ENCODE measurements at places on chromosomes 1 and 21.

GRCh38 chr1:248900637-248901036 lies 5.4 kb upstream of the PGBD2 start:
- DNase-seq: no peak

DNA sequence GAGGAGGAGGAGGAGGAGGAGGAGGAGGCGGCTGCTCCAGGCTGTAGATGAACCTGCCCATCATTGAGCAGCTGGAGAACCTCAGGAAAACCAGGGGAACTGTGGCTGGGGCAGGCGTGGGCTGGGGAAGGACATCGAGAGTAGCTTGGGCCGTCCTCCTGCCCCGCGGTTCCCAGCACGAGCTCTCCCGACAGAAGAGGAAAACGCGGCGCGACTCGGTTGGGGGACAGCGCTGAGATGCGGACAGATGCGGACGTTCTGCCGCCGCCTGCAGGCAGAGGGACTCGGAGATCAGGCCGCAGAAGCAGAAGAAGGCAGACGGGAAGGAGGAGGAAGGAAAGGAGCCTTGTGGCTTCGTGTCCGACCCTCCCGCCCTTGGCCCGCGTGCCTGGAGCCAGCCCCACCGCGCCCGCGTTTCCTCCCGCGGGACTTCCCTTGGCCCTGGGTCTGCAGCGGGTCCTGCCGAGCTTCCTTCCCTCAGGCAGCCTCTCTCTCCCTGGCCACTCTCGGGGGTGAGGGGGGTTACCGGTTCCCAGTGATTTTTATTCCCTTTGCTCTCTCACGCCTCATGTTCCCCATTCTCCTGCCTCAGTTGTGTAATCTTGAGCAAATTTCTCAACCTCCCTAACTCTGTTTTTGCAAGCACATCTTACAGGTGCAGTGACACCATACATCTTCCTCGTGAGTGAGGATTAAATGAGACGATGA lies 1.7 kb upstream of the TNFRSF9 start:
- DNase-seq: peak; percentile 88

GRCh38 chr1:248923352-248924338 lies 17.6 kb downstream of the PGBD2 start:
- no peak for DNase-seq

GRCh38 chr1:15038232-15039016 lies 115.1 kb upstream of the TMEM51 start:
- DNase-seq: peak; percentile 7

DNA sequence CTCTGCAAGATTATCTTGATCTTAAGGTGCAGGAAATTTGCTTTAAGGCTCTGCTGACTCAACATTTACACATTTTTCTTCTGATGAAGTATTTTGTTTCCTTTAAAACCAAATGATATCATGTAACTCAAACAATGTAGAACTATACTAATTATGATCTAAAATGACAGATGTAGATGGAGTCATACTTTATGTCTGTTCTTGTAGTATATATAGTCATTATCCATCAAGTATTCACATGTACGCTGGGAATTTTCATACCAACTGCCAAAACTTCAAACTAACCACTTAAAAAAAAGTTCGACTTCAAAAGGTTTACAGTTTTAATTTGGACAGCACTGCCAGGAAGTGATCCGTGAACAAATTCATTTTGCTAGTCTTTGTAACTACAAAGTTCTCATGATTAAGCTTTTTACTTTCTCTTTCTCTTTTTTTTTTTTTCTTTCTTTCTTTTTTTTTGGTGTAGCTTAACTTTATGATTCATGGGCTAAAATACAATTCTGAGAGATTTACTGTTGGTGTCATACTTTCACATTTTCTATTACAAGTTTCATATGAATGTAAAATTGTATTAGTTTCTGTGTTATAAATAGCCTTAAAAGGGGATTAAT lies 509.0 kb upstream of the CXADR start:
- no peak for DNase-seq

GRCh38 chr1:179828554-179829110 lies 49.0 kb downstream of the TOR1AIP2 start:
- DNase-seq: no peak

GRCh38 chr1:7922301-7922700 lies 18.3 kb downstream of the TNFRSF9 start:
- DNase-seq: no peak

GRCh38 chr1:44346184-44346583 lies 8.9 kb downstream of the ERI3 start:
- no peak for DNase-seq

- DNase-seq: peak; percentile 94
Measured at GRCh38 chr1:241531195-241532161, 700 bp upstream of the KMO start.

- no peak for DNase-seq
Measured at GRCh38 chr1:18948913-18949685, 7.4 kb downstream of the IFFO2 start.

- no peak for DNase-seq
Measured at GRCh38 chr1:55329091-55329490, 113.9 kb upstream of the USP24 start.

GRCh38 chr1:204136814-204137213 lies 15.0 kb downstream of the ETNK2 start:
- no peak for DNase-seq

DNA sequence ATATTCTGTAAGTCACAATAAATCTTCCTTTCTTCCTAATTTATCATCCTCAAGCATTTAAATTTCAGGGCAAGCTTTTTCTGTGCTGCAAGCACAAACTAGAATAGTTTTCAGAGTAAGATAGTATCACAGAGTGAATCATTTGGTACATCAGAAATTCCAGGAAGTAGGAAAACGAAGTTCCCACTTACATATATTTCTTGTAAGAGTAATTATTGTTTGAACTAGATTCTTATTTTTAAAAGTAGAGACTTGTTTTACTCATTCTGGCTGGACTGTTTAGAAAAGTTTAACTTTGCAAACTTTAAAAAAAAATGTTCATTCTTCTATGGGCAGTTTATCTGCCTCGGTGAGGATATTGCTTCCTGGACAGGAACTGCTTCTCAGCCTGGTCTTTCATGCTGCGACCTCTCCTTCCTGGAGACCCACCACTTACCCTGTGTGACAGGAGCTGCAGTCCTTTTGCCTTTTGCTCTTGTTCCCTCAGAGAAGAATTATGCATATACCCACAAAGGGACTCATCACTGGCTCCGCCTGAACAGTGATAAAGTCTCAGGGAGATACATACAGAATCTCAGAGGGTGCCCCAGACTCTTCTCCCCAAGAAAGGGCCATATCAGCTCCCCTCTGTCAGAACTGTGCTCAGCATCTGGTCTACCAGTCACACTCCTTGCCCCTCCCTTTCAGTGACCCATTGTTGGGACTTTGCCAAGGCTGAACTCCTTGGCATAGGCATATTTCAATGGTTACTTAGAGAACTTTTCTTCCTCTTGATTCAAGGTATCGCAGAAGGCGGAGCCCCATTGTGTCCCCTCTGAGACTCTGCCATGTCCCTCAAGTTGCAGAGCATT lies 102.7 kb upstream of the CD55 start:
- DNase-seq: no peak

GRCh38 chr1:5142389-5142788 lies 488.0 kb downstream of the AJAP1 start:
- no peak for DNase-seq

GRCh38 chr21:44962403-44962966 lies 22.7 kb downstream of the SLX9 start:
- no peak for DNase-seq

GRCh38 chr1:232655028-232655745 lies 25.3 kb upstream of the SIPA1L2 start:
- DNase-seq: peak; percentile 32

DNA sequence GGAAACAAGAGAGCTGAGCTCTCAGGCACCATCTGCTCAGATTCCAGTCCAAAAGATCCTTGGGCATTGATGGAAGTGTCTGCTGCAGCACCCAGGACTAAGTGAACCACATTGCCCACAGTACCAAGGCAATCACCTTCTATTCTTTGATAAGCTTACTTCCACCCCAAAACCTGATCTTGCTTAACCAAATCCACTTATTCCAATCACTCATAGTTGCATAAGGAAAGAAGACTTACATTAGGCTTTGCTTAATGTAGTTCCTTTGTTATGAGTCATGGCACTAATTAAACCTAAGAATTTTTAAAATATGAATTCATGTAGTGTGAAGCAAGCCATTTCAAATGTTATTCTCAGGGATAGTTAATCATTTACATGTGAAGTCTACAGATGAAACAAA lies 84.5 kb downstream of the UCHL5 start:
- no peak for DNase-seq

DNA sequence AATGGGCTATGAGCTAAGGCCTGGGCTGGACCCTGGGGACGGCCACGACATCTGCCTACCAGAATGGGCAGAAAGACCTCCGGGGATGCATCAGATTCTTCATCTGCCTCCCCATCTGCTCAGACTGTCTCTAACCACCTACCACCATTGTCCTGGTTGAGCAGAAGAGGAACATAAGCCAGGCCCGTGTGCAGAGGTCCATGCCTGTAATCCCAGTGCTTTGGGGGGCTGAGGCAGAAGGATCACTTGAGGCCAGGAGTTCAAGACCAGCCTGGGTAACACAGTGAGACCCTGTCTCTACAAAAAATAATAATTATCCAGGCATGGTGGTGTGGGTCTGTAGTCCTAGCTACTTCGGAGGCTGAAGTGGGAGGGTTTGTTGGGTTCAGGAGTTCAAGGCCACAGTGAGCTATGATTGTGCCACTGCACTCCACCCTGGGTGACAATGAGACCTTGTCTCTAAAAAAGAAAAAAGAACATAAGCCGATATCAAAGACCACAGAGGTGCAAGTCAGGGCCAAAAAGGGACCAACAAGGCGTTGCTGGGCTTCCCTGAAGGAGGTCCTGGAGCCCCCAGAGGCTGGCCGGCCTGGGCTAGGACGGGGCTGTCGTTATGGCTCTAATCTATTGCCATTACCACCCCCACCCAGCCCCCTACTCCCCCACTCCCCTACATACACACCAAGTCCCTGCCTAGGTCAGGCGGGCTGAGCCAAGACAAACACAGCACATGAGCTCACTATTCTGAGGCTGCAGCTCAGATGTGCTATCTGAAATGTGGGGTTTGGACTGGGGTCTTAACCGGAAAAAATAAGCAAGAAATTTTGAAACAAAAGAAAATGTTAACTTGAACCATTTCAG lies 239.2 kb upstream of the RAB4A start:
- DNase-seq: no peak

DNA sequence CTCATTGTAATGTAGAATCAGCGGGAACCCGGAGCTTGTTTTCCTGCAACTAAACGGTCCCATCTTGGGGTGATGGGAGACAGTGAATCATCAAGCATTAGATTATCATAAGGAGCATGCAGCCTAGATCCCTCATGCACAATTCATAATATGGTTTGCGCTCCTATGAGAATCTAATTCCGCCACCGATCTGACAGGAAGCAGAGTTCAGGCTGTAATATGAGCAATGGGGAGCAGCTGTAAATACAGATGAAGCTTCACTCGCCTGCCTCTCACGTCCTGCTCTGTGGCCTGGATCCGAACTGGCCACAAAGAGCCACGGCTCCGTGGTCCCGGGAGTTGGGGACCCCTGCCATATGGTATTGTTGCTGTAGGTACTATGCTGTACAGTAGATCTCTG lies 1.6 kb downstream of the IFI44 start:
- DNase-seq: peak; percentile 42

DNA sequence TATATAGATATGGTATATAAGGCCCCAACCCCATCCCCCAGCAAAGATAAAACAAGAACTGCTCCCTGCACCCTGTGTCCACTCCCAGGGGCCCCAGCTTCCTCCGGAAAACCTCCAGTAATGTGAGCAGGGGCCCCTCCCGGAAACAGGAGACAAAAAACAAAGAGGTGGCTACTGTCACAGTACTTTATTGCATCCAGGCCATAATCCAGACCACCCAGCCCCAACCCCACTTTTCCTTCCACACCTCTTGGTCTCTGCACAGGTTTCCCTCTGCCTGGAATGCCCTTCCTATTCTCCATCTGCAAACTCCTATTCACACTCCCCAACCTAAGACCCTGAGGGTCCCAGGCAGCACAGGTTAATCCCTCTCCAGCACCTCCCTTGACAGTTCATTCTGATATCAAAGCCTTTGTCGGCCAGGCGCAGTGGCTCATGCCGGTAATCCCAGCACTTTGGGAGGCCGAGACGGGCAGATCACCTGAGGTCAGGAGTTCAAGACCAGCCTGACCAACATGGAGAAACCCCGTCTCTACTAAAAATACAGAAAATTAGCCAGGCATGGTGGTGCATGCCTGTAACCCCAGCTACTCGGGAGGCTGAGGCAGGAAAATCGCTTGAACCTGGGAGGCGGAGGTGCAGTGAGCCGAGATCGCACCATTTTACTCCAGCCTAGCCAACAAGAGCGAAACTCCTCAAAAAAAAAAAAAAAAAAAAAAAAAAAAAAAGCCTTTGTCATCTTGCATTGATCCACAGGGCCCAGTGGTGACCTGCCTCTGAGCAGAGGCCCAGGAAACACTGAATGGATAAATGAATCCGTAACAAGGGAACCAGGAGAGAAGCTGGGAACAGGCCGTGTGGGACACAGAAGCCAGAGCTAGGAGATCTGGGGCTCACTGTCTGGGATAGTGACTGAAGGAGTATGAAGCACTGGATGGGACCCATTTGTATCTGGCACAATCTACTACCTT lies 2.3 kb upstream of the AUNIP start:
- peak; percentile 52 for DNase-seq
